Activated CD4-positive, alpha-beta T cell treated with anti-CD3 and anti-CD28 coated beads, Interleukin-2, amount 10 ng/mL, durations not matched to agents 7 days and 5 days (primary cell): ENCODE measurements at places on chromosomes 12 and 14. TPM values are rescaled to one million over a fixed set of nuclear protein-coding genes. Genes with fewer than 3 reads are reported as not detected.

GRCh38 chr12:101928556-101928955 lies 51.2 kb downstream of the DRAM1 start:
- DNase-seq = no peak

GRCh38 chr14:81625343-81625742 lies 91.7 kb upstream of the SEL1L start:
- DNase-seq = no peak

GRCh38 chr12:124452576-124453331 lies 114.7 kb downstream of the NCOR2 start:
- no peak for DNase-seq

- DNase-seq = no peak
These were observed 501.8 kb downstream of the ETNK1 start for GRCh38 chr12:23126794-23127193.

DNA sequence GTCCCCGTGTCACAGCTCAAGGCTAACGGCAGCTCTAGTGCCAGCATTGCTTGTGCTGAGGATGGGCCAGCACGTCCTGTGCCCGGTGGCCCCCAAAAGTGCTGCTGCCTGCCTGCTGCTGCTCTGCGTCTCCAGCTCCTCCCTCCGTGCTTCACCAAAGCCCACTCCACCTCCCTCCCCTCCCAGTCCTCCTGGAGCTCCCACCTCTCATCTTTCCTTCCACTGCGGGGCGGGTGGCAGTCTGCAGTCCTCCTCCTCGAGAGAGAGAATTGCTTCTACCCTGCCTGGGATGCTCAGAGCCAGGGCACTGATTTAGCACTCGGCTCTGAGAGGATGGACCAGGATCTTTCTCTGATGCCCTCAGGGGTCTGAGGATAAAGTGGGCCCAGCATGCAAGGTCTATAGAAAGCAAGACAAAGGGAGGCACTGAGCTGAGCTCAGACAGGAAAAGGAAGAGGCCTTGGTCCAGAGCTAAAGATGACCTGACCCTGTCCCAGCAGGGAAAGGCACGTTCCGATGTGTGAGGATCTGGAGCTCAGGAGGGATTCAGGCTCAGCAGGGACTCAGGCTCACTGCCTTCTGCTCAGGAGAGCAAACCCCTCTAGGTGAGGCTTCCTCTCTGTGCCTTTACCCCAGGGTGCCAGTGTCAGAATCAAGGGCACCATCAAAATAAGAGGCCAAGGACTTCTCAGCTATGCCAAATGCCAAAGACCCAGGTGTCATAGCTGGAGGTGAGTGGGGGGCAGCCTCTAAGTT lies 113.1 kb upstream of the FKBP4 start:
- no peak for DNase-seq

DNA sequence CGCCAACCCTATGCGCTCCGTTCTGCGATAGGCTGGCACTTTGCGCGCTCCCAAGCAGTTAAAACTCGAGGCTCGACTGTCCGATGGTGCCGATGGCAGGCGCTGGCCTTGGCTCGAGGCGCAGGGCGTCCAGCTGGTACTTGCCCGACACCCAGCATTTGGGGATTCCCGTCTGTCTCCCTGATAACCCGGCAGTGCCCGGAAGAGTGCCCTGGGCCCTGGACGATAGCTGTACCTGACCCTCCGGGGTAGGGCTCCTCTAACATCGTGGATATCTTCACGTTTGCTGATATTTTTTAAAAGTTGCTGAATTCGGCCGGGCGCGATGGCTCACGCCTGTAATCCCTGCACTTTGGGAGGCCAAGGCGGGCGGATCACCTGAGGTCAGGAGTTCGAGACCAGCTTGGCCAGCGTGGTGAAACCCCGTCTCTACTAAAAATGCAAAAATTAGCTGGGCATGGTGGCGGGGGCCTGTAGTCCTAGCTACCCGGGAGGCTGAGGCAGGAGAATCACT lies 908 bp upstream of the WIF1 start:
- no peak for DNase-seq

GRCh38 chr12:42774238-42774637 lies 184.7 kb upstream of the PRICKLE1 start:
- DNase-seq = no peak

DNA sequence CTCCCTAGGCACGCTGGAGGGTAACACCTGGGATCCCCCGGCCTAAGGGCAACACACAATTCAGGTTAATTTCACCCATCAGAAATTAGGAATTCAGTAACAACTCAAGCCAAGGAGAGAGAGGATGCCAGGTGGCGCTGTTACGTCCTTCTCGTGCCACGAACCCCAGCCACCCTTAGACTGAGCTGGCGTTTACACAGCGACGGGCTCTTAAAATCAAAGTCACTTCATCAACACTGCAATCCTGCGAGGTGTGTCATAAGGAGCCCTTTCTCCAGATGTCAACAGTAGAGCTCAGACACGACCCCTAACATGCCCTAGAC lies 110.6 kb upstream of the TMEM132D start:
- no peak for DNase-seq

GRCh38 chr12:86158956-86159355 lies 97.2 kb downstream of the MGAT4C start:
- DNase-seq = no peak

DNA sequence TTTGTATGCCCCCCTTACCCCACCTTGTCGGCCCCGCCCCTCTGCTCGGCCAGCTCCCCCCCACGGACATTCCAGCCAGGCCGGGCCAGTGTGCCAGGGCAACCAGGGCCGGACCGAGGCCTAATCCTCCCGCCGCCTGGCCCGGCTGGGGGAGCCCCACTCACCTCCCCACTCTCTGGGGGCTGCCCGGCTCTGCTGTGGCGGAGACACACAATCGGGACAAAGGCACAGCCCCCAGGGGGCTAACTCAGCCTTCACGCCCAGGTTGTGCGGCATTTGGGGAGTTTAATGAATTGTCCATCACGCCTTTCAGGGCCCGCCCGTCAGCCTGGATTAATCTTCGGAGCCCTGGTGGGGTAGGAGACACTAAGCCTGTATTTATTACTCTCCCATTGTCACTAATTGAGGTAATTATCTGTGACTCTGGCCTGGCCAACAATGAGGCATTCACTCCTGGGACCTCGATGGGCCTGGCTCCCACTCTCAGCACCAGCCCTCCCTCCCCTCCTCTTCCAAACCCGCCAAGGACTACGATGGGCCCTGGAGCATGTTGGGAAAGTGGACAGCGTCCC lies 8.7 kb downstream of the WNT1 start:
- no peak for DNase-seq

DNA sequence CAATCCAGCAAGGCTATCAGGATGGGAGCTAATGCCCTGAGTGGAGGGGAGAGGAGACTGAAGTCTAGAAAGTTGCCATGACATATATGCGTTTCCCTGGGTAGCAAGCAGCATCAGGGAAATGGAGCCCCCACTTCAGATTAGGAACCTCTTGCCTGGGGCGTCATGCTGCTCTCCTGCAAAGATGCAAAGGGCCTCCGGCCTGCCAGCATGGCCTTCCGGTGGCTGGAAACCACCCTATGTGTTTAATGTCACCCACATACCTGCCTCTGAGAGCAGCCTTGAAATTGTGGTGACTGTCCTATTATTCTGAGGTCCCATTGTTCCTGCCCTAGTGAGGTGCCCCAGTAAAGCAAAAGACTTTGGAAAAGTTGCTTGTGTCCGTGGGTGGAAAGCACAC lies 10.0 kb upstream of the IFI27L2 start:
- DNase-seq = peak; percentile 3

DNA sequence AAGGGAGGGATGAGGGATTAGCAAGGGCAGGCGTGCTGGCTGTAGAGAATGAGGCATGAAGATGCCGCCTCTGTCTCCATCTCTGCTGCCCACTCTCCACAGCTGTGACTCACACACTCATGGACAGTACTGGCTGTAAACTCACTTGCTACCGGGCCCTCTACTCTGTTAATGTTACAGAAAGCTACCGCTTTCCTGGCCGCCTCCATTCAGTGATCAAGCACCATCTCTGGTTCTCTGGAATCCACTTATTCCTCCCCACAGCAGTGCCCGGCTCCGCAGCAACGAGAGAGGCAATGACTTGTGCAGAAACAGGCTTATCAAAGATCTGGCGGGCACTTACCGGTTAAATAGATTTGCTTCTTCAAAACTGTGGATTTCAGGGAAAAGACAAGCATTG lies 34.8 kb downstream of the AMN start:
- DNase-seq = no peak

GRCh38 chr12:47824198-47824597 lies 4.5 kb upstream of the HDAC7 start:
- DNase-seq = peak; percentile 67

- DNase-seq = no peak
These were observed 22.7 kb downstream of the SMCO2 start for GRCh38 chr12:27469176-27469736.

GRCh38 chr14:63182968-63183367 lies 21.3 kb upstream of the RHOJ start:
- no peak for DNase-seq

DNA sequence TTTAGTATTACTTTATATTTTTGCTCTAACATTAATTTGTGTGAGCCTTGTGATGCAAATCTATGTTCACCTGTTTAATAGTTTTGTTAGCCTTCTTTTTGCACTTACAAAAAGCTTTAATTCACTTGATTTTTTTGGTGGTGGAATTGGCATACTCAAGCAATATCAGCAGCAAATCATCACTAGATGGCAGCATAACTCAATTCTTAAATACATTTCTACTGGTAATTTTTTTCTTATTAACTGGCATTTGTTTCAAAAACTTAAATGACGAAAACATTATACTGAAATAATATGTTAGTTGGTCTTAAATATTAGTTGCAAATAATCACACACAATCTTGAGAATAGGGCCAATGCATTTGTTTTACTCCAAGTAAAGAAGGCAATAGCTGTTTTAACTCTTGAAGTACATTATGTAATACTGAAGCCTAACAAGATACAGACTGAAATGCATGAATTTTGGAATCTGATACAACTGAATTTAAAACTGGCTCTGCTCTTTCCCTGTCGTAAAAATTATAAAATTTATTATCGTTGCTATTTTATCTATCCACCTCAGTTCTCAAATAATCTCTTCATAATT lies 151.5 kb downstream of the ATXN7L3B start:
- no peak for DNase-seq

DNA sequence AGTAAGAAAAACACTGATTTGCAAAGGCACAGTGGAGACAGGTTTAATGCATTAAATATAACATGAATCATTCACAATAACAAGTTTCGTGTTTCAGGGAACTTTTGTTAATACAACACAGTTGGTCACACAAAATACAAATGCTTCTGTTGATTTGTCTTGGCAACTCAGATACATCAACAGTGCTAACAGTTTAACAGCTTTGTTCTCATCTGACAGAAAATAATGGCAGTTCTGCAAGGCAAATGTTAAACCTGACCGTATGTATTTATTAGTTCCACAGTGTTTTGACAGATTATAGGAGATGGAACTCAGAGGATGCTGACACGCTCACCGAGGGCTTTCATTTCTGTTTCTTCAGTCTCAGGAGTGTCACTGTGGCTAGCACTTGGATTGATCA lies 350.7 kb downstream of the PRKD1 start:
- DNase-seq = no peak

SIX1 gene
- total RNA-seq = not detected

HRK gene
- total RNA-seq = not detected

TBC1D30 gene
- total RNA-seq = 0.19 TPM

FAM181A gene
- not detected for total RNA-seq

L3HYPDH gene
- total RNA-seq = 18.3 TPM

SDR9C7 gene
- total RNA-seq = not detected

DEPDC4 gene
- 1.4 TPM for total RNA-seq

C14orf132 gene
- 1.2 TPM for total RNA-seq

RASAL1 gene
- 0.20 TPM for total RNA-seq

TULP3 gene
- 8.6 TPM for total RNA-seq

NRIP2 gene
- total RNA-seq = not detected

FSCB gene
- total RNA-seq = not detected
